Uterus (tissue), 4 donors: ENCODE measurements at places on chromosomes 13 and 19. TPM values are rescaled to one million over a fixed set of nuclear protein-coding genes. Genes with fewer than 3 reads are reported as not detected.

GRCh38 chr13:31987535-31988170 lies 43.9 kb upstream of the FRY start:
- no peak for DNase-seq

GRCh38 chr13:95228130-95228529 lies 73.1 kb downstream of the ABCC4 start:
- DNase-seq, result no peak

- DNase-seq, result no peak
Measured at GRCh38 chr19:49687566-49688316, 1.7 kb upstream of the ADM5 start.

GRCh38 chr19:55264531-55264930 lies 5.7 kb upstream of the PPP6R1 start:
- no peak for DNase-seq

DNA sequence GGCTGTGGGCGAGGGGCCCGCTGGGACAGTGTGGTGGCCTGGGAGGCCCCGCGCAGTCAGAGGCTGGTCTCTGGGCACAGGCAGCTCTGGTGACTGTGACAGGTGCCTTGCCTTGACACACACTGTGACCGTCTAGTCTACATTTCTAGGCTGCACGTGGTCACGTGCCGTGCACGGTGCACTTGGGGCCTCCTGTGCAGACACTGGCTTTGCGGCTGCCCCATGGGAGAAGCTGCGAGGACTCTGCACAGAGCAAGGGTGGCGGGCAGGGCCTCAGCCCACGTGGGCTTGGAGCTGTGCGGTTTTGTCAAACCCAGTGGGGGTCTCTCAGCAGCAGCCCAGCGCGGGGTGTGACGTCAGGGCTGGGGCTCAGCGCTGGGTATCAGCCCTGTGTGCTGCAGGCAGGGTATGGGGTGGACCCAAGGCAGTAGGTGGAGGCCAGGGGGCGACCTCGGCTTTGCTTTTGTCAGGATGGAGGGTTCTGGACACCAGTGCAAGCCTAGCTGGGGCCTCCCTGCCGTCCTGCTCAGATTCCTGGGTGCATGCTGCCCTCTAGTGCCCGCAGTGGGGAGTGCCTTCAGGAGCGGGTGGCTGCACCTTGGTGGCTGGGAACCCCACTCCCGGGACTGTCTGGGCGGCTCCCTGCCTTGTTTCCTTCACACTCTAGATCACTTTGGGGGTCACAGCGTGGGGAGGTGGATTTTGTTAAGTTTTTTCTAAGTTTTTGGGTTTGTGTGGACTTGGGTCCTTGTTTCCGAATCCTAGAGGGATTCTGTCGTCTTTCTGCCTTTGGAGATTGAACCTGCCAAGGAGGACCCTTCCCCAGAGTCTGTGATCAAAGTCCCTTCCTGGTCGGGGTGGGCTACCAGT lies 62.6 kb downstream of the KDM4B start:
- DNase-seq, result peak; percentile 84

The TNFRSF19 gene
- 74.2 TPM for total RNA-seq

The MAP3K10 gene
- total RNA-seq, result 5.0 TPM

The CCDC194 gene
- total RNA-seq, result 2.5 TPM

The MED26 gene
- 3.1 TPM for total RNA-seq

The ZNF490 gene
- total RNA-seq, result 4.6 TPM

The VRK3 gene
- total RNA-seq, result 27.1 TPM
